ENCODE measurements at places on chromosomes 5 and 9. TPM values are rescaled to one million over a fixed set of nuclear protein-coding genes. Genes with fewer than 3 reads are reported as not detected.

Gene PSD2
- total RNA-seq = 0.10 TPM

Gene ZNF454
- 0.46 TPM for total RNA-seq

Gene KCTD16
- not detected for total RNA-seq

Gene AGXT2
- total RNA-seq = 0.20 TPM

Gene OLFM1
- total RNA-seq = 8.5 TPM

Gene SCGB3A2
- not detected for total RNA-seq

Gene WHRN
- 0.16 TPM for total RNA-seq

GRCh38 chr9:3750321-3750720, 224.5 kb upstream of the RFX3 start:
- DNase-seq = no peak
- H3K4me1 ChIP-seq = no peaks in the 10 kb centered on the region
- H3K27me3 ChIP-seq = no peaks in the 10 kb centered on the region
- no peak overlapping the region for H3K27ac ChIP-seq
- no peaks in the 10 kb centered on the region for H3K36me3 ChIP-seq

DNA sequence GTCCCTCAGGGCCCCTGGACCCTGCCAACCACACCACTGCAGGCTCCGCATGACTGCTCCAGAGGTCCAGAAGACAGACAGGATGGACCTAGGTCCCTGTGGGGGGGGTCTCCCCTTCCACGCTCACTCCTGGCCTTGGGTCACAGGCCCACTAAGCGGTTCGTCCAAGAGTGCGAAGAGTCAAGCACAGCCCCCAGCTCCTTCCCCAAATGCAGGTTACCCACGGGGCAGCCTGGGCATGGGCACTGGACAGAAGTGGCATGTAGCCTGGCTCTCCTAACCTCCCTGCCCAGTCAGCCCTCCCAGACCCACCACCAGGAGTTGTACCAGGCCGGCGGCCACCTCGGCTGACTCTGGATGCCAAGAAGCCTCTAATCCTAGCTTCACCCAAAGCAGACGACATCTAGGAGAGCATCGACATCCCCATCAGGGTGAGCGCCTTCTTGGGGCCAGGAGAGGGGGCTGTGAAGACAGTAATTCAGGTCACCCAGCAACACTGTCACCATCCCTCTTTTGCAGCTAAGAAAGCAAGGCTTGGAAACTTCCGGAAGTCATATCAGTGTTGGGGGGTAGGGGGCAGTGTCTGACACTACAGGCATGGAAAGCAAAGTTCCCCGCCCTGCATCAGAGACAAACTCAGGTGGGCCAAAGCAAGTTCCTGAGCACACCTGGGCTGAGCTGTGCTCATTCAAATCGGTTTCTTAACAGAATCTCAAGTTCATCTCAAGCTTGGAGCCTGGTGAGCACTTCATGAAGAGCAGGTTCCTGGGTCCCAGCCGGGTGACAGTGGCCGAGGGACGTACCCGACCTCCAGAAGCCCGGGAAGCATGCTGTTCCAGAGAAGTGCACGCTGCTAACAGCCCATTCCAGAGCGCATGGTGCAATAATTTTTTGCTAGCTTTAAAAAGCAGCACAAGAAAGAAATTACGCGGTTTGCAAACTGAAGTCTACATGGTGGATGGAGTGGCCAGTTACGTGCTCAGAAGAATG, 68.7 kb downstream of the SEMA4D start:
- H3K4me1 ChIP-seq = peaks cover 59% of the 10 kb centered on the region
- H3K27me3 ChIP-seq = no peaks in the 10 kb centered on the region
- no peak overlapping the region for H3K27ac ChIP-seq
- no peak overlapping the region for H3K4me3 ChIP-seq
- DNase-seq = no peak
- H3K36me3 ChIP-seq = no peaks in the 10 kb centered on the region

DNA sequence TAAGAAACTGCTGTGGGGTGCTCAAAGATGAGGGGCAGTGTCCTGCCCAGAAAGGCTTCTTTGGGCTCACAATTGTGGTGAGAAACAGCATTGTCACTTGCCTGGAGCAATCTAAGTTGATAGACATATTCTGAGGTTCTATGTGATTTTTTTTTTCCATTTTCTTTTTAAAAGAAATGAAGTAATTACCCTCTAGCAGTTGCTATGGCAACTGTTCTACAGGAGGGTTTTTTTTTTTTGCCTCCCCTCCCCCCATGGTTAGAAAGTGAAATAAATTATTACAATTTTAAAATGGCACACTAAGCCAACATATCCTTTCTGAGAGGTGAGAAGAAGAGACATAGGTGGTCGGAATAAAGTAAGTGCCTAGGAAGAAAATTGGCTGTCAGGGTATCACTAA, 127.0 kb downstream of the UNC13B start:
- H3K27ac ChIP-seq = no peak overlapping the region
- no peak overlapping the region for H3K4me3 ChIP-seq
- peaks cover 28% of the 10 kb centered on the region for H3K4me1 ChIP-seq
- no peak for DNase-seq
- no peaks in the 10 kb centered on the region for H3K27me3 ChIP-seq
- no peaks in the 10 kb centered on the region for H3K36me3 ChIP-seq

DNA sequence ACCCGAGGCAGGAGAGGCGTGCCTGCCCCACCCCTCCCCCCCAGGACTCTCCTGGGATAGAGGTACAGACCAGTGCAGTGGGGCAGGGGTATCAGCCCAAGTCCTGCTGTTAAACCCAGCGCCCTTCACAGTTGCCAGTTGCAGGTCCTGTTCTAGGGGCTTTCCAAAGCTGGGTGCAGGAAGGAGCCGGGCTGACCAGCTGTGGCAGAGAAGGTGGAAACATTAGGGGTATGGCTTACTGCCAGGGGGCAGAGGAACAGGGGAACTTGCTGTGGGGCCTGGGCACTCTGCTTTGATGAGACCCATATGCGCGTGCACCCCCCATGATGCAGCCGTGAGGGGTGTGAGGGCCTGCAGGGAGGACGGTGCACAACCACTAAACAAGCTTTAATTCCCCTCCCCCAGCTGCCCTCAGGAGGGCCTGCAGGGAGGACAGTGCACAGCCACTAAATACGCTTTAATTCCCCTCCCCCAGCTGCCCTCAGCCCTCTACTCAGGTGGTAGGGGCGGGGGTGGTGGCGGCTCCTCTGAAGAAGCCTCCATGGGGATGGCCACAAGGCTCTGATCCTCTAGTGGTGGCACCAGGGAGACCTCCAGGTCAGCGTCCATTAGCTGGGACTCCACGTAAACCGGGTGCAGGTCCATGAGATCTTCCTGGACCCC, 766 bp upstream of the LRRC26 start:
- H3K27me3 ChIP-seq = peaks cover 48% of the 10 kb centered on the region
- DNase-seq = no peak
- peaks cover 8% of the 10 kb centered on the region for H3K4me1 ChIP-seq
- H3K36me3 ChIP-seq = no peaks in the 10 kb centered on the region
- no peak overlapping the region for H3K27ac ChIP-seq

- H3K4me1 ChIP-seq = no peaks in the 10 kb centered on the region
- H3K27ac ChIP-seq = no peak overlapping the region
- H3K4me3 ChIP-seq = no peak overlapping the region
- H3K36me3 ChIP-seq = no peaks in the 10 kb centered on the region
Observed at GRCh38 chr9:137381501-137382443, 41.2 kb downstream of the EXD3 start.

DNA sequence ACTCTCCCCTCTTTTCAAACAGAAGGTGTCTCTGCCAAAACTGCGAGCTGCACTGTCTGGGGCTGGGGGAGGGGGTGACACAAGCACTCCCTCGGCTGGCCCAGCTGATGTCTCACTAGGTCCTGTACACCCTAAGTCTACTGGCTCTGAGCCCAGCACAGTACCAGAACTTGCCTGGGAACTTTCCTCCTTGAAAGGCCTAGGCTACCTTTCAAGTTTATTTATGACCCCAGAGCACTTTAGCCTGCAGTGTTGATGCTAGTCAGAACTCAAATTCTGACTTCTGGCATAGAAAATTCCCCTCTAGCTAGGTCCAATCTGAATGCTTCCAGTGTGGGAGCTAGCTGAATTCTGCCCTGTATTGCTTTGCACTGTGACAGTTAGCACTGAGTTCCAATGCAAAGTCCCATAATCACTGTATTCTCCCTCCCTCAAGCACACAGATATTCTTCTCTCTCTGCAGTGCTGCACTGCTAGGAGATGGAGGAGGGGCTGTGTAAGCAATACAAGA, 10.5 kb downstream of the LURAP1L start:
- H3K27ac ChIP-seq = peak overlapping the region; percentile 48
- H3K27me3 ChIP-seq = no peaks in the 10 kb centered on the region
- DNase-seq = no peak
- peaks cover 6% of the 10 kb centered on the region for H3K4me1 ChIP-seq
- H3K4me3 ChIP-seq = no peak overlapping the region
- no peaks in the 10 kb centered on the region for H3K36me3 ChIP-seq

GRCh38 chr5:72543811-72544210, 36.6 kb upstream of the ZNF366 start:
- no peaks in the 10 kb centered on the region for H3K27me3 ChIP-seq
- H3K36me3 ChIP-seq = no peaks in the 10 kb centered on the region
- no peak for DNase-seq
- no peak overlapping the region for H3K4me3 ChIP-seq
- H3K27ac ChIP-seq = no peak overlapping the region
- peaks cover 4% of the 10 kb centered on the region for H3K4me1 ChIP-seq

- peaks cover 44% of the 10 kb centered on the region for H3K4me1 ChIP-seq
- H3K4me3 ChIP-seq = no peak overlapping the region
- H3K27ac ChIP-seq = peak overlapping the region; percentile 77
- DNase-seq = no peak
Observed at GRCh38 chr5:14727928-14728458, 63.5 kb downstream of the OTULIN start.

- no peaks in the 10 kb centered on the region for H3K27me3 ChIP-seq
- no peaks in the 10 kb centered on the region for H3K4me1 ChIP-seq
- H3K27ac ChIP-seq = no peak overlapping the region
- H3K36me3 ChIP-seq = no peaks in the 10 kb centered on the region
- DNase-seq = no peak
Observed at GRCh38 chr5:35863159-35863558, 6.5 kb downstream of the IL7R start.

DNA sequence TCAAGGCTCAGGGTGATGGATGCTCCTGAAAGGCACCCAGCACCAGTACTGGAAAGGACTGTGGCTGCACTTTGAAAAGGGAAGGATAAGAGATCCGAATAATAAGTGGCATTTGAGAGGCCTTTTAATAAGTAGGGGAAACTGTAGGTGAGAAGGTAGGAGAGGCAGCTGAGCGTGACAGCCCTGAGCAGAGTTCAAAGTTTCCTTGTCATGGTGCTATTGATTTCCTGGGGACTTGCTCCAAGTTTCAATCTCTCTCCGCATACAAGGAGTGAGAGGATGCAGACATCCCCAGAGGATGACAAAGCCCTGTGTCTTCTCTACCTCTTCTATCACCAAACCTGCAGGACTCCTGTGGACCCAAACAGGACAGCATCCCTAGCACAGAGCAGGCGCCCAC, 354.5 kb downstream of the SPOCK1 start:
- no peaks in the 10 kb centered on the region for H3K36me3 ChIP-seq
- H3K27me3 ChIP-seq = no peaks in the 10 kb centered on the region
- no peak overlapping the region for H3K27ac ChIP-seq
- H3K4me3 ChIP-seq = no peak overlapping the region
- DNase-seq = no peak
- no peaks in the 10 kb centered on the region for H3K4me1 ChIP-seq

DNA sequence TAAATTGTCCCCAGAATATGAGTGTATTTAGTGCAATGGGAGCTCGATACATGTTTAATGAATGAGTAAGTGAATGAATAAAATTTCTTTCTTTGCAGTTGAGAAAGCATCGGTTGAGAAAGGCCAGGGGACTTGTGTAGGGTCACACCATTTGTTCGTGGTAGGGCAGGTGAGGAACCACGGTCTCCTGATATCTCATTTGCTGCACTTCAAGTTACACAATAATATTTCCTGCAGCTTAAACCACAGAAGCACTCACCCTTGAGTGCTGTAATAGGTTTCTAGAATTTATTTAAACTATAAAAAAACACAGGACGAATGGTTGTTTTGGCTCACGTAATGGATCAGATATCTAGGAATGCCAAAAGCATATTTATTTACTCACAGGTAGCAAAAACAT, 429.8 kb downstream of the SPATA31D1 start:
- no peaks in the 10 kb centered on the region for H3K4me1 ChIP-seq
- H3K27me3 ChIP-seq = no peaks in the 10 kb centered on the region
- no peak overlapping the region for H3K4me3 ChIP-seq
- H3K36me3 ChIP-seq = no peaks in the 10 kb centered on the region

- H3K27me3 ChIP-seq = no peaks in the 10 kb centered on the region
- H3K4me3 ChIP-seq = no peak overlapping the region
- no peaks in the 10 kb centered on the region for H3K36me3 ChIP-seq
- H3K4me1 ChIP-seq = peaks cover 10% of the 10 kb centered on the region
- no peak overlapping the region for H3K27ac ChIP-seq
Observed at GRCh38 chr9:89868100-89868499, 263.3 kb downstream of the GADD45G start.

- peak; percentile 19 for DNase-seq
- no peaks in the 10 kb centered on the region for H3K4me1 ChIP-seq
- no peak overlapping the region for H3K27ac ChIP-seq
- no peaks in the 10 kb centered on the region for H3K27me3 ChIP-seq
- no peaks in the 10 kb centered on the region for H3K36me3 ChIP-seq
Observed at GRCh38 chr5:74149395-74149794, 491.1 kb downstream of the ENC1 start.

GRCh38 chr5:67636091-67636490, 439.5 kb upstream of the CD180 start:
- H3K27ac ChIP-seq = peak overlapping the region; percentile 41
- H3K36me3 ChIP-seq = no peaks in the 10 kb centered on the region
- H3K4me3 ChIP-seq = no peak overlapping the region
- no peaks in the 10 kb centered on the region for H3K27me3 ChIP-seq
- H3K4me1 ChIP-seq = peaks cover 5% of the 10 kb centered on the region

DNA sequence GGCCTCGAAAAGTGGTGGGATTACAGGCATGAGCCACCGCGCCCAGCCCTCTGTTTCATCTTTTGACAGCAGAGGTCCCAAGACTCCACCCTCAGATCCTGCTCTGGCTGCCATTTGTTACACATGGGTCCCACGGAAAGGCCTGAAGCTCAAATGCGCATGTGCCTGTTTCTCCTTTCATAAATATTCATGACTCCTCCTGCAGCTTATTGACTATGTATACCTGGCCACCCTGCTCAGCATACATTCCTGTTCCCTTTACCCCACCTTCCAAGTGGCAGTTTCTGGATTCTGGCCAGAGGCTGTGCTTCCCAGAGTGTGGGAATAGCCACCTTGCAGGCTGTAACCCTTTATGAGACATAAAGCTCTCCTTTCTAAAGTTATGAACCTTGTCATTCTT, 46.5 kb downstream of the AUH start:
- H3K27me3 ChIP-seq = no peaks in the 10 kb centered on the region
- H3K4me1 ChIP-seq = no peaks in the 10 kb centered on the region
- DNase-seq = no peak
- no peaks in the 10 kb centered on the region for H3K36me3 ChIP-seq
- H3K4me3 ChIP-seq = no peak overlapping the region

GRCh38 chr9:19186232-19186631, 44.3 kb upstream of the DENND4C start:
- no peaks in the 10 kb centered on the region for H3K27me3 ChIP-seq
- DNase-seq = no peak
- H3K4me1 ChIP-seq = peaks cover 16% of the 10 kb centered on the region
